ENCODE measurements at places on chromosomes 12 and 14.
A peak's percentile ranks its signal among the peaks of the same experiment; 100 is the strongest.

GRCh38 chr14:76929927-76930326, 98.6 kb downstream of the IRF2BPL start:
- peak; percentile 42 for DNase-seq

GRCh38 chr14:24851837-24852236, 198.1 kb downstream of the STXBP6 start:
- no peak for DNase-seq

DNA sequence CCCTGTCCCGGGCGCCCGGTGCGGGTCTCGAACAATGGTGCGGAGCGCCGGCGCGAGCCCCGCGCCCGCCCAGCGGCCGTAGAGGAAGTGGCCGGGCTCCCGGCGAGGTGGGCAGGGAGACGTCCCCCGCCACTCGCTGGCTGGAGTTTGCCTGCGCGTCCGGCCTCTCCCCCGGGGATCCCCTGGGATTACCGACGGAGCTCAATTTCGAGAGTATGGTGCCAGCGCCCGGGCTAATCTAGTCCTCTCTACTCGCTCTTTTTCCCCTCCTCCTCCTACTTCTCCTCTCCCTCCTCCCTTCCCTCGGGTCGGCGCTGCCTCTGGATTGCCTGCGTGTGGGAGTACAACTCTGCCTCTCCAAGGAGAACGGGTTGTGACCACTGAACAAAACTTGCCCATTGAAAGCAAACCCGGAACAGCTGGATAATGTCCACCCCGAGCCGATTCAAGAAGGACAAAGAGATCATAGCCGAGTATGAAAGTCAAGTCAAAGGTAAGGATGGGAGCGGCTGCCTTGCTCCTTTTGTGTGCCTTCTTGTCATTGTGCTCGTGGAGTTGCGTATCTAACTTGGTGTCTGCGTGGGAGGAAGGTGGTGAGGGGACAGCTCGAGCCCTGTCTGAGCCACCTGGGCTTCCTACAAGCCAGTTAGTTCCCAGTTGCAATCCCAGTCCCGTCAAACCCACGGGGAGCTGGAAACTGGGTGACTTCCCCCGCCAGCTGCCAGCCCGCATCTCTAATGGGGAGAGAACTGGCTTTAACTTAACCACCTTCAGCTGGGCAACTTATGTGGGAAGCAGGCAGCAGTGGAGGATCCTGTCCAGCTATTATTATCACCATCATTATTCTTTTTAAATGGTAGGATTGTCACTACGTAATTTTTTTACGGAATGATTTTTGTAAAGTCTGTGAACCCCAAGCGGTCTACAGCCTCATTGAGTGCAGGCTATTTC, at the start of gene SRGAP1:
Gene SRGAP1 (plus strand): TSS at position 310 of the 951 bp plus-strand sequence. CDS start 117 bp downstream, at position 427.
- no peak for DNase-seq

- DNase-seq = no peak
Observed at GRCh38 chr12:124094188-124094587, 121.2 kb downstream of the ZNF664 start.

GRCh38 chr12:128830505-128830893, 6.7 kb upstream of the SLC15A4 start:
- no peak for DNase-seq

DNA sequence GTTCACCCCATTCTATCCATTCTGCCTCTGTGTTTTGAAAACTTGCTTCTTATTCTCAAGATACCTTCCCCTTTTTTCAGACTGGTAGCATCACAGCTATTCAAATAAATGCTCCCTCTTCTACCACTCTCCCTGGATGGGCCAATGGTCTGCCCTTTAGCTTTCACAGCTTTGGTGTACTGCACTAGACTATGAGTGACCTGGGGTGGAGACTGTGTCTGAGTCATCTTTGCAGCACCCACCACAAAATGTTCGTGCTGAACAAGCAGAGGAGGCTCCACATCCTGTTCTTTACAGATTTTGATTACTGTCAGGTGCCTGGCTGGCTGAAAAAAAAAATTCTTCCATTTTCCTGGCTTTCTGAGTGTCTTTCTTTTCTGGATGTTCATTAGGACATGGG, 1104.1 kb upstream of the TMEM132C start:
- DNase-seq = peak; percentile 29

DNA sequence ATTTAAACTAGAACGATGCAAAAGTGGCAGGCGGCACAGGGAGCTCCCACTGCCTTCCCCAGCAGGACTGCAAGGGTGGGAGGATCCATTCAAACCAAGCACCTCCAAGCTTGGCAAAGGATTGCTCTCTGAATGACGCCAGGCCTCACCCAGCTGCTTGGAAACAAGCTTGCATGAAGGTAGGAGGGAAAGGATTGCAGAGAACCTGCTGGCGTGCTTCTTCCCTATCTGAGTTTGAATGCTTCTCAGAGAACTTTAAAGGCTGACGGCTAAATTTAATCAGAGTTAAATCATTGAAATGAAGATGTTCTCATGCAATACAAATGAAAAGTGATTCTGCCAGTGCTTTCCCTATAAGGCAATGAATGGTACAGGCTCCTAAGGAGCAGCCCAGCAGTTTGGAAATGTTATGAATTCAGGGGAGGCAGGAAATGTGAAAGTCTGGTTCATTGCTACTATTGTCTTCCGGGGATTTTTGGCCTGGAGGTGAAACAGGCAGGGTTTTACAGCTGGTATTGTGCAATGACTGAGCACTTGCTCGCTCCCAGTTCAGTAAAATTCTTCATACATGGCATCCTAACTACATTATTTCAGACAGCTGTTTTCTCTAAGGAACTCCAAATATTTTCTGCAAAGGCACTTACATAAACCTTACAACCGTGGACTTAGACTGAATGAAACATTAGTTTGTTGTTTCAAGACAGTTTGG, 31.9 kb upstream of the DUSP6 start:
- DNase-seq = no peak

GRCh38 chr14:69132513-69133181, 20.3 kb downstream of the DCAF5 start:
- no peak for DNase-seq

DNA sequence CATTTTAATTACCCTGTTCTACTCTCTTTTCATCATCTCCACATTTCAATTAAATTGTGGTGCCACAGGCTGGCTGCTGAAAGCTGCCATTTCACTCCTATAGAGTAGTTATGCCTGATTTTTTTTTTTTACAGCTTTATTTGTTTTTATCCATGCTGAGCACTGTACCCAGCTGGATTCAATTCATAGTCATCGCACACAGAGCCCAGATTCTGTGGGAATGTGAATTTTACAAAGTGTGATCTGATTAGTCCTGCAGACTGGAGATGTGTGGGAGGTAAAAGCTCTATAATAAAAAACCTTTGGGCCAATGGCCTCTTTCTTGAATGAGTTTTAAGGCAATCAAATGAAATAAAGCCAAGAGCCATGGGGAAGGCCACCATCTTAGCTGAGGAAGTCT, 190.2 kb downstream of the ANO4 start:
- DNase-seq = no peak

DNA sequence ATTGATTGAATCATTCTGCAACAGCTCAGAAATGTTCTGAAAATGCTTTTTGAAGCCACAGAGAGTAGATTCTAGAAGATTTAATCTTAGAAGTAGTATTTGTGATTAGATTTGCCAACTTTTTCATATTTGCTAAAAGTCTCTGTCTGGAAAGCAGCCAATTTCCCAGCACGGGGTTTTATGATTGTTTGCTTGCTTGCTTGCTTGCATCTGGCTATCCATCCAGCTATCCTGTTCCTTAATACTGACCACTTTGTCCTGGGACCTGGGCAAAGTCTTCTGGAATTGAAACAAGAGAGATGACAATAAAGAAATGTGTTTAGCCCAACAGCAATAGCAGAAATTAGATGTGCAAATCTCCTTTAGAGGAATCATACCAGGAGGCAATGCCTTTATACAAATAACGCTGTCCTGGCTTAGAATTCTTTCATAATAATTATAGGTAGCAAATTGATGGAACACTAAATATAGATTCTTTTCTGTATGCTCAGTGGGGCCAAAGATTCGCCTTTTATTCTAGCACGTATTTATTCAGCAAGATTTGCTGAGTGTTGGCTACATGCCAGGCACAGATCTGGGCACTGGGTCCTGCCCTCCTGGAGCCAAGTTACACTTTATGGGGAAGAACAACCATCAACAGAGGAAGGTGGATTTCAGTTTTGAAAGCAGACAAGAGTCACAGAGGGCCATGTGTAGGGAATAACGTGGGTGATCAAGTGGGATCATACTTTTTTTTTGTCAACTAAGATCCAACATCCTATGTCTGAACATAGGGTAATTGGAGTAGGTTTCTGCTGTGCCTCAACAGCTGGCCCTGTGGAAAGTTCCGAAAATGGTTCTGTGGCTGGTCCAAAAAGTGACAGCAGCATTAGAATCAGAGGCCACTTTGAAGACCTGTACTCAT, 25.3 kb downstream of the MYBPC1 start:
- DNase-seq = no peak

DNA sequence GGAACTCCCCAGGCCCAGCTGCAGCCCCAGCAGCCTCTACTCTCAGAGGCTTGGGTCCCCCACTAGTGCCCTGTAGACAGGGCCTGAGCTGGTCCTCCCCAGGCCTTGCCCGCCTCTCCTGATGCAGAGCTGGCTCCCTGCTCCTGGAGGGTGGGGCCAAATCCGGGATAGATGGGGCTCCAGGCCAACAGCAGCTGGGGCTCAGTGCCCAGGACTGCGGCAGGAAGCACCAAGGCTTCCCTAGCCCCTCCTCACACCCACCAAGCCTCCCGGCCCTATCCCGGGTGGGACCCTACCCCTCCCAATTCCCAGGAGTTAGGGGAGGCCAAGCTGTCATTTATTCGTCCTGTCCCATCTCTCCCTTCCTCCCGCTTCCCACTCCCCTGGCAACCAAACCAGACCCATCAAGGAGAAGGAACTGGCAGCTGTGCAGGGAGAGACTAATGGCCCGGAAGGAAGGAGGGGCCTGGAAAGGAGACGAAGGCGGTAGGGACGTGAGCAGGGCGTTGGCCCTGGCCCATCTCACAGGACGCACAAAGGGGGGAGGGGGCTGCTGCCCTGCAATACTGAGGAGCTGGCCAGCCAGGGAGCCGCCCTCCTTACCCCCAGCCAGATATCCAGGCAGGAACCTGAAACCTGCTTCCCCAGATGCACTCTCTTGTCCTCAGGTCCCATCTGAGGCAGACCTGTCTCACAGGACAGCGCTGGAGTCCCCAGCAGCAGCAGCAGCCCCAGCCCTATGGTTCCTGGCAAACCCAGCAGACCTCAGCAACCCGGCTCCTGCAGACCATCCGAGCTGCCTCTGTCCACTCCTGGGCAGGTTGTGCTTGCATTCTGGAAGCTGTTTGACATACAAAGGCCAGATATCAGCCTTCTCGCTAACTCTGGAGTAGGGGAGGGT, 1.6 kb upstream of the PRPH start:
- no peak for DNase-seq

GRCh38 chr12:23662966-23663365, 286.5 kb downstream of the SOX5 start:
- DNase-seq = no peak

DNA sequence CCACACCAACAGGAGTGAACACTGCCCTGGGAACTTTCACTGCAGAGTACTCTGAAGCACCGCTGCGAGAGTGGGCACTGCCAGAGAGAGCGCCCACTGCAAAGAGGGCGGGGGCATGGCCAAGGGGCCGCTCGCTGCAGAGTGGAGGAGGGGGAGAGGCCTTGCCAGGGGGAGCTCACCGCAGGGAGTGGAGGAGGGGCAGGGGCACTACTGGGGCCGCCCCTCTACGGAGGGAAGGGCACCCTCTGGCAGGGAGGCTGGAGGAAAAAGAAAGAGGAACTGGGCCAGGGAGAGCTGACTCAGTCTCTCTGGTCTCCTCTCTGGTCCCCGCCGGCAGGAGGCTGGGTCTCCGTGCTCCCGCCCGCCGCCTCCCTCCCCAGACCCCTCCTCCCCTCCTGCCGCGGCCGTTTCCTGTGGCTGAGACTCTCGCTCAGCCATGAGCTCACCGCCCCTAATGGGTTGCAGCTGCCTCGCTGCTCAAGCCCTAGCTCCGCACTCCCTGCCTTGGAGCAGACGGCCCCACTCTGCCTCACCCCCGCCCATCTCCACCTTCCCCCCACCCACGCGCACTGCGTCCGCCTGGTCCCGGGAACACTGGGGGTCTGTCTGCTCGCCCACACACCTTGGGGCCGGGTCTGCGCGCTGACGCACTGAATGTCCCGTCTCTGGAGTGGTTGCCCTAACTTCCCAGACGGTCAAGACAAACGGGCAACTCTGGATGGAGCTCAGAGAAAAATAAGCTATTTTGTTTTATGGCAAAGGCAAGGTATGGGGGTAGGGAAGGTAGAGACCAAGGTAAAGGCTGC, 1.3 kb downstream of the ARHGEF40 start:
- no peak for DNase-seq

DNA sequence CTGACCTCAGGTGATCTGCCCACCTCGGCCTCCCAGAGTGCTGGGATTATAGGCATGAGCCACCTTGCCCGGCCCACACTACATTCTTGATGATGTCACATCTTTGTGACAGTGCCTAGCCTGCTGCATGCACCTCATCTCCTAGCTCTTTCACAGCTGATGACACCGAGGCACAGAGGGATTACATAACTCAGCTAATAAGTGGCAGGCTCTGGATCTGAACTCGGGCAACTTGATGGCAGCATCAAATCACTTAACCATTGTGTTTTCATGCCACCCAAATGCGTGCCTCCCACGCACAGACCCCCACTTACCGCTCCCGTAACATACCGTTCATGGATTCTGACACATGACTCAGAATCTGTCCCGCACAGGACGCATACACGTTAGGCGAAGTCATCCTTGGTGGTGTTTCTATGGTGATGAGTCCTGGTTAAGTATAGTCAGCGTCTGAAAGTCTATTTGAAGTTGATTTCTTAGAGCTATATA, 7.4 kb downstream of the TMEM120B start:
- no peak for DNase-seq

DNA sequence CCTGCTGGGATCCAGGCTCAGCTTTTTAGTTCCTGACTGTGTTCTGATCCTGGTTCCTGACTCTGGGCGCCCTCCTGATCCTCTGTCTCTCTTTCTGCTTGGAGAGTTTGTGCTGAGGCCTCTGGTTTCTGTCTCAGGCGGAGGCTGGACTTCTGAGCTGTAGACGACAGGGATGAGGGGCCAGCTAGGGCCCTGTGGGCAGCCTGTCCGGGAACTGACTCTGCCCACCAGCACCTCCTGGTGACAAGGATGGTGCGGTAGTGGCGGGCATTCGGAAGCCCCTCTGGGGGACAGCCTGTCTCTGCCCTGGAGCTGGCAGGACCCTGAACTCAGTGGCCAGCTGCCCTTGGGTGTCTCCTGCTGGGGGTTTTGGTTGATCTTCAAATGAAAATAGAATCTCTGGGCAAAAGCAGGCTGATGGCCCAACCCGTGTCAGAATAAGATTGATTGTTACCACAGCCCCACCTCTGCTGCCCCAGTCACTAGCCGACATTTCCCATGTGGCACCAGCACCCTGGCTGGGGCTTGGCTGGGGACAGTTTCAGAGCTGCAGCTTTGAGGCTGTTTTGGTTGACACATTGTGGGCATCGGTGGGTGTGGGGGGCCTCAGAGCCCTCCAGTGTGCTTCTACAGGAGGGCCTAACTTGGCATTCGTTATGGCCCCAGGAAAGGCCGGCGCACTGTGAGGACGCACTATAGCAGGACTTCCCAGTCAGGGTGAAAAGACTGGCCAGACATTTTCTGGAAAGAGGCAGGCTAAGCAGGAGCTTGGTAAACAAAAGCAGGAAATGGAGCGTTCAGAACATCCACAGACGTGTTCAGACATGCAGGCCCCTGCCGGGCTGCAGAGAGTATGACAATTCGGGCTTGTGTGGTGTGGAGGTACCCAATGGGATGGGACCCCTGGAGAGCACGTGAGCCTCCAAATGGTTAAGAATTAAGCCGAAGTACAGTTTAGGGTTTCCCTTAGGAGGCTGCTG, 16.2 kb downstream of the KRT80 start:
- no peak for DNase-seq

- DNase-seq = no peak
Observed at GRCh38 chr12:53613821-53614220, 12.4 kb downstream of the ATF7 start.

Data from activated naive CD4-positive, alpha-beta T cell treated with anti-CD3 and anti-CD28 coated beads, Interleukin-2, amount 50 U/mL, for 16 hours (primary cell).